G401 (cell line): ENCODE measurements at places on chromosomes 3 and 15.

DNA sequence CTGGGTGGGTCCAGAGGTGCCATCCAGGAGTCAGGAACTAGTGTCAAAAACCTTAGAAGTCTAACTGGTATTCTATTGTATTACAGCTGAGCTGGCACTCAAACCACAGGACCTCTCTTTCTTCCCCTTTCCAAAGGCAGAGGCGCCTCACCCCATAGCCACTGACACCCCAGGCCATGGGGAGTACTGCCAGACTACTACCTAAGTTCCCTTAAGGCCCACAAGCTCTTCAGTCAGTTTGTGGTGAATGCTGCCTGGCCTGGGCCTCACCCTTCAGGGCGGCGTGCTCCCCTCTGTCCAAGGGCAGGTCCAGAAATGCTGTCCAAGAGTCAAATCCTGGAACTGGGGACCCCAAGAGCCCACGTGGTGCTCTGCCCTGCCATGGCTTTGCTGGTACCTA, 43.0 kb upstream of the FGF7 start:
- DNase-seq: no peak

DNA sequence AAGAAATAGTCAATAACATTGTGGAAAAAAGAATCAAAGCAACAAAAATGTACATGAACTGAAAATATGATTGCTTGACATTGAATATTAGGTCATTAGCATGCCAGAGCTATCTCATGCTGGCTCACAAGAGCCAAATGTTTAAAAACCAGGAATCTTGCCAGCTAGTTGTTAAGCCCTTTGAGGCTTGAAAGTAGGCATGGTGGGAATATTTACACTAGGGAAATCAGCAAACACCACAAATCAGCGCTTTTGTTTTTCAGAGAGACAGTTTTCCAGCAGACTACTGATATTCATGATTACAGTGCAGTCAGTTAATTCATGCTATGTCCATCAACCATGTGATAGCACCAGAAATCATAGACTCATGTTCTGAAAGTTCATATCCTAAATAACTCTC, 144.8 kb downstream of the ARPP21 start:
- DNase-seq: no peak

DNA sequence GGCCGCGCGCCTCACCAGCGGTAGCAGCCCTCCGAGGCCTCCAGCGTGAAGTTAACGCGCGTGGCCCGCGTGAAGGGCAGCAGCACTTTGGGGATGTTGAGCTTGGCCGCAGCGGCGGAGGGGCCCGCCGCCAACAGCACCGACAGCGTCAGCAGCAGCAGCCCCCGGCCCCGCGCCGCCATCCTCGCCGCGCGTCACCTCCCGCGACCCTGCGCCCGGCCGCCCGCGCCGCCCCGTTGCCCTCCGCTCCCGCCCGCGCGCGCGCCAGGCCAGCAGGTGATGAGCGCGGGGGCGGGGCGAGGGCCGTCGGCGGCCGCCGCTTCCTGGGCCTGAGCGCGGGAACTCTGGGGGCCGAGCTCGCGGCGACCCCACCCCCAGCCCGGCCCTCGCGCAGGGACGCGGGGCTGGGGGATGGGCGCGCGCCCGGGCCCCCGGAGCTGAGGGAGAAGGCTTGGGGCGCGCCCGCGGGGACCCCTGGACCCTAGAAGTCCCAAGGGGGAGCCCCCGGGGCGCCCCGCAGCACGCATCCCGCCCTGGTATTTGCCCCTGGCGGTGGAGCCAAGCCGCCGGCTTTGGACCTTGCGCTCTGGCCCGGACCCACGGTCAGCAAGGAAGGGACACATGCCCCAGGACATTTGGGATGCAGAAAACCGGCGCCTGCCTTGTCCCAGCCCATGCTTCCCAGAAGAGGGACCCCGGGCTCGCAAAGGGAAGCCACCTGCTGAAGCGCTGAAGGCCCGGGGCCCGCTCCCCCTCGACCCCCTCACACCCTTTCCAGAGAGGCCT, at the start of gene NUP210:
Gene NUP210, minus strand, starts transcription at position 278 of the 786 bp plus-strand sequence. Its CDS starts 96 bp downstream, at position 182.
- DNase-seq: peak; percentile 39

DNA sequence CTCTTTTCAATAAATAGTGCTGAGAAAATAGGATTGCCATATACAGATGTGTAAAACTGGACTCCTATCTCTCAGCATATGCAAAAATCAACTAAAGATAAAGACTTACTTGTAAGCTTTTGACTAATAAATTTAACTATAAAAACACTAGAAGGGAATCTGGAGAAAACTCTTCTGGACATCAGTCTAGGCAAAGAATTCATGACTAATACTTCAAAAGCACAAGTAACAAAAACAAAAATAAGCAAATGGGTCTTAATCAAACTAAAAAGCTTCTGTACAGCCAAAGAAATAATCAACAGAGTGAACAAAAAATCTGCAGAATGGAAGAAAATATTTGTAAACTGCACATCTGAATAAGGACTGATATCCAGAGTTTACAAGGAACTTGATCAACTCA, 1122.2 kb downstream of the TBL1XR1 start:
- no peak for DNase-seq

- no peak for DNase-seq
Observed at GRCh38 chr3:9195390-9195789, 54.1 kb downstream of the SRGAP3 start.

DNA sequence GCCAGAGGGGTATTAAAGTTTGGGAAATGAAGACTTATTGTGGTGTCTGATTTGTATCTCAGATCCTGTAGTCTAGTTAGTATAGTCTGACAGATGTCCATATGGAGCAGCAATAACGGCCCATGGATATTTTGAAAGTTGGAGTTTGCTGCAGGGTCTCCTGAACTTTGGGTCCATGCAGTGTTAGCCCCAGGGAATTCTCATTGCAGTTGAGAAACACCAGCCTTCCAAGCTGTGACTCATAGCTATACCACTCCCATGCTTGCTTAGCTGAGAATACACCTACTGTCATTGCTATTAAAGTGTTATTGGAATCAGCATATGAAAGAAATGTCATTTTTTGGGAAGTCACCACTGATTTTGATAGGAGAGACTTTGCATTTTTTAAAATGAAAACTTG, 29.2 kb downstream of the TMOD2 start:
- DNase-seq: no peak

- DNase-seq: no peak
Observed at GRCh38 chr3:153130312-153130977, 31.6 kb upstream of the RAP2B start.

- DNase-seq: no peak
Observed at GRCh38 chr3:18190646-18191045, 234.5 kb downstream of the SATB1 start.

- DNase-seq: peak; percentile 74
Observed at GRCh38 chr15:31480356-31481025, 153.9 kb downstream of the KLF13 start.

DNA sequence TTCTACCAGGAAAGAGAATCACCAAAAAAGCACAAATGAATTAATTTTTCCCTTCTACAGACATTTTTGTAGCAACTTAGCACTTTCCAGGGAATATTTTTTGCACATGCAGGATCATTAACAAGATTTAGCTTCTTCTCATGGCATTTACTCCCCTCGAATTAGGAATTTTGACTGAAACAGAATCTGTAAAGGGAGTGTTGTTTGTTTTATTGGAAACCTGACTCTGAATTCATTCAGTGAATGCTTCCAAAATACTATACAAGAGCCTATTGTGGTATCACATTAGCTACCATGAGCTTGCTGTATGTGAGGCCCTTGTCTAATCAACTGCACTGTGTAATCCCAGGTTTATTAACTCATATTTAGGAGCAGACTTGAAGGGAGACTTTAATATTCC, 130.4 kb upstream of the ATP10A start:
- no peak for DNase-seq

- peak; percentile 62 for DNase-seq
Observed at GRCh38 chr3:170222647-170223541, 670 bp downstream of the PRKCI start.

DNA sequence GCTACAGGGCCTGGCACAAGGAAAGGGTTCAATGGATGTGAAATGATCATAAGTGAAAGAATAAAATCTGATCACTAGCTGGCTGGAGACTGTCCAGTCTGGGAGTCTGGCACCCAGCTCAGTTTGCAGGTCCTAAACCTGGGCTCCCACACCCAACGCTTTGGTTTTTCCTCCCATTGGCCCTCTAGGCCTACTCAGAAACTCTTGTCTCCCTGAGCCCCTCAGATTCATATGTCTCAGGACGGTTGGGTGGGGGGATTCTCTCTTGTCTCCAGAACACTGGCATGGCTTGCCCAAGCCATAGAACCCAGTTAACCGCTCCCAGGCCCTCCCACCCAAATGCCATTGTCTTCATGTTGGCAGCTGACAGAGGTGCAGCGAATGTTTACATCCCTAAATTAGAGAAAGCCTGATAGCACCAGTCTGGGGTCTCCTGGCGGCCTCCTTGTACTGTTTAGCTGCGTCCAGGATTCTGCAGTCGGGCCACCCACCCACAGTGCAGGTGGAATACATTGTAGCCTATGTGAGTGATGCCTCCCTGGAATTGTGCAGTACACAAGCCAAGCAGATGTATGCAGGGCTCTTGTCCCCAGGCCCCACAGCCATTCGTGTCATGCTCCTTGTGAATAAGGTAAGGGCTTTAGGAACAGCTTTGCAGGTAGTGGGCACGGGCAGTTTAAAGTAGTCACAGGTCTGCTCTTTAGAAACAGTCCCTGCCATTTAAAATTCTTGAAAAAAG, 266.3 kb downstream of the XXYLT1 start:
- no peak for DNase-seq

- no peak for DNase-seq
Observed at GRCh38 chr3:38723569-38724391, 74.3 kb upstream of the SCN5A start.

GRCh38 chr3:58353722-58354553, 21.2 kb downstream of the PXK start:
- no peak for DNase-seq

DNA sequence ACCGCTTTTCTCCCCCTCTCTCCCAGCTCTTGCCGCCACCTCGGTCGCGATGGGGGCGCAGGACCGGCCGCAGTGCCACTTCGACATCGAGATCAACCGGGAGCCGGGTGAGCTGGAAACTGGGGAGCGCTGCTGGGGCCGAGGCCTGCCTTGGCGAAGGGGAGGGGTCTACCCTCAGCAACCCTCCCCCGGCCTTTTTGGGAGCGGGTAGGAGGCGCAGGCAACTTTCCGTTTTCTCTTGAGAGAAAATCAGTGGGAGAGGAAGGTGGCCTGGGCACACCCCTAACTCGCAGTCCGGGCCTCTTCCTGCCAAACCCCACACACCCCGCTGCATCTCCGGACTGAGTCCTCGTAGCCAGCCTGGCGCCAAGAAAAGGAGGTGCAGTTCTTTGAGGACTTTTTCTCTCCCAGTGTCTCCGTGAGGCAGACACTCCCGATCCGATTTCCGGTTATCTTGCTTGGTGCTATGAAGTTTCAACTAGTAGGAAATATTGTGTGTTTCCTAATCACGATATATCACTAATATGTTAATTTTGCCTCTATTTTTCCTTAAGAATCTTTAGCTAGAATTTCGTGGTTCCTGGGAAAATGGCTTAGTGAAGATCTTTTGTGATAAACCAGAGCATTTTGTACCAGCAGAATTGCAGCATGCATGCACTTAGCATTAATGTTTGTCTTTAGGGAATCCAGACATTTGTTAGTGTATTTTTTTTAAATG, 631 bp downstream of the NKTR start:
- peak; percentile 69 for DNase-seq

DNA sequence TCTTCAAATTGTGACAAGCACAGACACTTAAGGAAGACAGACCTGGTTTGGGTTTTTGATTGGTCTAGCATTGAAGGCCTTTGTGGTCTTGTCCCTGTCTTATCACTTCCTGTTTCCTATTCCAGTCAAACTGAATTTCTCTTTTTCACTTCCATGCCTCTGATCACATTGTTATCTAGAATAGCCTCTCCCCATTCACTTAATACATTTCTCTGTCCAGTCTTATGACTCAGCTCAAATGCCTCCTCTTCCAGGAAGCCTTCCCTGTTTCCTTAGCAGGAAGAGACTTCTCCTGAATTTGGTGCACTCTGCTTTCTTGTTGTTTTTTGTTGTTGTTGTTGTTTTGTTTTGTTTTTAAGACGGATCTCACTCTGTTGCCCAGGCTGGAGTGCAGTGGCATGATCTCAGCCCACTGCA, 45.5 kb downstream of the LIMD1 start:
- DNase-seq: no peak

GRCh38 chr15:66765478-66766281, 63.6 kb downstream of the SMAD6 start:
- no peak for DNase-seq

GRCh38 chr15:41417418-41418195, 712 bp downstream of the RTF1 start:
- no peak for DNase-seq

DNA sequence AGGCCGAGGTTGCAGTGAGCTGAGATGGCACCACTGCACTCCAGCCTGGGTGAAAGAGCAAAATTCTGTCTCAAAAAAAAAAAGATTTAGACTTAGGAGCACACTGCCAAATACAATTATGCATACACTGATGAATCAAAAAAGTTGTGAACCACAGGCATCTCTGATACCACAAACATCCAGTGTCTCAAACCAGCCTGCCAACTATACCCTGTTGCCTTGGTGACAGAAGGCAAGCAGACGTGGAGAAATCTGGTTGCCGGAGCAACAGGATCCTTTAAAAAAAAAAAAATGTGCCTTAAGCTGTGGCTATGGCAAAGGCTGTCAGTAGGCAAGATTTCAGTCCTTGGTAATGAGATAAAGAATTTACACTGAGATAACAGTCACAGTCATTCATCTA, 202.3 kb downstream of the NEK10 start:
- peak; percentile 4 for DNase-seq

DNA sequence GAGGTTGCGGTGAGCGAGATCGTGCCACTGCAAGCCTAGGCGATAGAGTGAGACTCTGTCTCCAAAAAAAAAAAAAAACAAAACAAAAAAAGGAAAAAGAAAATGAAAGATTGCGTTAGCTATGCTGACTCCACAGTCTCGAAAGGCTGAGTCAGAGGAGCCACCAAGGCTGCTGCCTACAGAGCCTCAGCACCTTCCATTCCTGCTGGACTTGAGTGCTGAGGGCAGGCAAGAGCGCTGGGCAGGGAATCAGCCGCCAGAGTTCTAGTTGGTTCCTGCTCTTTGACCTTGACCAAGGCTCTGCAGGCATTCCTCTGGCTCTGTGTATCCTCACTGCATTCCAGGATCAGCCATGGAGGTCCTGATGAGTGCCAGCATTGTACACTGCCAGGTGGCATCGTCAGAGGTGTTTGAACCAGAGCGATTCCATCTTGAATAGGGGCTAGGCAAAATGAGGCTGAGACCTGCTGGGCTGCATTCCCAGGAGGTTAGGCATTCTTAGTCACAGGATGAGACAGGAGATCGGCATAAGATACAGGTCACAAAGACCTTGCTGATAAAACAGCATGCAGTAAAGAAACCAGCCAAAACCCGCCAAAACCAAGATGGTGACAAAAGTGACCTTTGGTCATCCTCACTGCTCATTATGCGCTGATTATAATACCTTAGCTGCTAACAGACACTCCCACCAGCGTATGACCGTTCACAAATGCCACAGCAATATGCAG, 5.9 kb downstream of the MESP2 start:
- no peak for DNase-seq

- no peak for DNase-seq
Observed at GRCh38 chr3:114506591-114507300, 212.9 kb downstream of the TIGIT start.

DNA sequence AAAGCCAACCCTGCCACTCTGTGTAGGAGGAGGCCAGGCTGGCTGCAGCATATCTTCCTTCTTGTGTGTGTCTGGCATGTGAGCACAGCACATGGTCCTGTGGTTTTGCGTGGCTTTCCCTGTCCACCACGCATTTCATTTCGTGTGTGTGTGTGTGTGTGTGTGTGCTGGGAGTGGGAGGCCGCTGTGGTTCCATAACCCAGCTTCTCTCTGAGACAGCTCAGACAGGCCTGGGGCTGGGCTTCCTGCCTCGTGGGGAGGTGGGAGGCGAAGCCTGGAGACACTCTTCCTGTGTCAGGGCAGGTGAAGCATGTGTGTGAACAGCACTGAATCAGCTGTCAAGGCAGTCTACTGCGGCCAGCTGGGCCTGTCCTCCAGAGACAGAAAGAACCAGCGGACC, 16.0 kb upstream of the MRPS22 start:
- DNase-seq: no peak
